ENCODE measurements at places on chromosomes 5 and 9.

DNA sequence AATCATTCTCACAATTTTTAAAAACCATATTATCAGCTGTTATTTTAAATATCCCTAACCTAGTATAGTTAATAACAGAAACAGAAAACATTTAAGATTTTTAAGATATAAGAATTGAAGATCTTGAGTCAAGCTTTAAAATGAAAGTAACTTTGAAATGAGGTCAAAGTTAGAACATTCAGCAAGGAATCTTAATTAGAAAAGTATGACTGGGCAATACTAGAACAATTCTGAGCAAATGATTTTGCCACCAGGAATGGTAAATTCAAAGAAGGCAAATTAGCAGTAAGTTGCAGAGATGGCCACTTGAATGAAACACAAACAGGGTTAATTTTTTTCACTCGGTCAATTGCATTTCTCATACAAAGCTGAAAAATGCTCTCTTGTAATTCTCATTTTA, 117.9 kb downstream of the NXNL2 start:
- DNase-seq, result no peak

- DNase-seq, result no peak
These were observed 19.7 kb downstream of the STK10 start for GRCh38 chr5:172168311-172168710.

GRCh38 chr5:81506378-81506777, 112.4 kb upstream of the ACOT12 start:
- no peak for DNase-seq

DNA sequence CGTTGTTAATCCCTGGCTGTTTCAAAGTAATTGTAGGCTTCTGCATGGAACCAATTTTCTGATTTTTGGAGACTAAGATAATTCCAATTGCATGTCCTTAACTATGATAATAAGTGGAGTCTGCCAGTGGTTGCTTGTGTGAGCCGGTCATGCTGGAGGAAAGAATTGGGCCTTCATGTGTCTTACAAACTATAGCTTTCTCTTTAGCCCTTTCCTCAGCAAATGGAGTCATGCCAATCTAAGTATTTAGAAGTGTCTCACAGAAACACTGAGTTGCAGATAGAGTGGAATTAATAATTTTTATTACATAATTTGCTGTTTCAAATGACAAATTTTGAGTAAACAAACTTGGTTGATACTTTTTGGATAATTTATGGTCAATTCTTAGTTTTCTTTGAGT, 200.4 kb downstream of the FBXL7 start:
- DNase-seq, result no peak

DNA sequence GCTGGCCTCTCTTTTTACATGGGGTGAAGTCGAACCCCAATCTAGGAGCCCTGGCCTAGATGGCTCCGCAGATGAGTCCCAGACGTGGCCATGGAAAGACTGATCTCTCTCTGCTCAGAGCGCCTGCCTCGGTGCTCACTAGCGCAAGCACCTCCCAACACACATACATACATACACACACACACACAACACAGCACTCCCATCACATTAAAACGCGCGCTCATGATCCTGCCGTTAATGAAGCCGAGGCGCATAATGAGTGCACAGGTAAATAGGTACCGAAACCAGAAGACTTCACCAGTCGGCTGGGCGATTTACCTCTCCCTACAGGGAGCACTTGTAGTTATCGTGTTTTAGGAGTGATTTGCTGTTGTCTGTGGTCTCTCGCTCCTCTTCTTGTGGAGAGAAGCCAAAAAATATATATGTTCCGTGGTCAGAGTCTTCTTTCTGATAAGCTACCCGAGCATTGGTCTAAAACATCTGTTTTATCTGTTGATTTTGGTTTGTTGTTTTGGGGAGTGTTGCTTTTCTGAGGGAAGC, 207.7 kb downstream of the MEF2C start:
- DNase-seq, result no peak

- DNase-seq, result no peak
These were observed 42.1 kb downstream of the ZNF366 start for GRCh38 chr5:72465066-72465465.

DNA sequence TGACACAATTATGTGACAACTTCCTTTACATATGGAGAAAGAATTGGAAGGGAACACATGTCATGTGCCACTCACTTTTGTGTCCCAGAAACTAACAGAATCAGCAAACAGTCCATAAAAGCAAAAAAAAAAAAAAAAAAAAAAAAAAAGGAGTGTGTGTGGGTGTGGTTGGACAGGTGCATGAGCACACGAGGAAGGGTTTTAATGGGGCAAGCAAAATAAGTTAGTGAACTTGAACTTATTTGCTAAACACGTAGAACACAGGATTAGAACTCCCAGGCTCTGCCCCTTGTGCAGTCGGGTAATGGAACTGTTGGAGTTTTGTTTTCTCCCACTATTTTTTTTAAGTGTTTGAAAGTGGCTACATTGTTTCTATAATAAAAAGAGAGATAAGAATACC, 74.8 kb upstream of the PJA2 start:
- DNase-seq, result no peak

GRCh38 chr5:170503990-170504596, at the start of gene KCNIP1:
Gene KCNIP1, plus strand, starts transcription at chr5:170504020.
- DNase-seq, result no peak

DNA sequence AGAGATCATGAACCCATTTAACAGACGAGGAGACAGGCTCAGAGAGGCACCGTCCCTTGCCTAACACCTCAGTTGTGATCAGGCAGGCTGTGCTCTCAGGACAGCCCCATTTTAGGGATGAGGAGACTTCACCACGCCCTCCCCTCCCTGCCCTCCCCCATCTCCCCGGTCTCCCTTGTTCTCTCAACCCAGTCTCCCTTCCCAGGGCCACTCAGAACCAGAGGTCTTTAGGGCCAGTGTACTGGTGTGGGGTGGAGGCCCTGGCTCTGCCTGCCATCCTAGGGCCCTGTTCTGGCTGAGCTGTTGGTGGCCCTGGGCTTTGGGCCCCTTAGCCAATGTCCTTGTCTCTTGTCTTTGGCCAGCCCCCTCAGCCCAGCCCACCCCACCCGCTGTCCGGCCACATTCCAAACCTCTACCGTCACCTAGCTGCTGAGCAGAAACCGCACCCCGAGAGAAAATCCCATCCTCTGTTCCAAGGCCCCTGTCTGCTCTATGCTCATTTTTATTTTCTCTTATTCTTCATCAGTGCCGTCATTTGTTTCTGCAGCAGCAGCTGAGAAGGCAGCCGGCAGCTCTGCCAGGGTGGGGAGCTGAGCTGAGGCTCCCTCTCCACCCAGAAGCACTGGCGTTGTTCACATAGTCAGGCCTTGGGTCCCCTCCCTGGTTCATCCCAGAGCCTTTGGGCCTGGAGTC, 33.9 kb downstream of the OLFML2A start:
- DNase-seq, result no peak

GRCh38 chr5:81315336-81315735, 13.9 kb downstream of the ZCCHC9 start:
- DNase-seq, result no peak

- DNase-seq, result no peak
These were observed 75.6 kb upstream of the SPIN1 start for GRCh38 chr9:88312517-88313103.

- no peak for DNase-seq
These were observed 8.3 kb upstream of the NDFIP1 start for GRCh38 chr5:142100307-142100706.

- DNase-seq, result no peak
These were observed 2.5 kb upstream of the FSD1L start for GRCh38 chr9:105445203-105445881.

Measured in GF-D8 (cell line).